ENCODE measurements at places on chromosomes 7 and 10. TPM values are rescaled to one million over a fixed set of nuclear protein-coding genes. Genes with fewer than 3 reads are reported as not detected.

The EFCAB10 gene
- 2.0 TPM for total RNA-seq

The FAM24A gene
- total RNA-seq, result not detected

The PRKG1 gene
- total RNA-seq, result 0.16 TPM

The CCDC146 gene
- total RNA-seq, result 1.8 TPM

The C1GALT1 gene
- 63.6 TPM for total RNA-seq
